Activated CD8-positive, alpha-beta memory T cell treated with anti-CD3 and anti-CD28 coated beads for 24 hours (primary cell): ENCODE measurements at places on chromosomes 5 and 9.

DNA sequence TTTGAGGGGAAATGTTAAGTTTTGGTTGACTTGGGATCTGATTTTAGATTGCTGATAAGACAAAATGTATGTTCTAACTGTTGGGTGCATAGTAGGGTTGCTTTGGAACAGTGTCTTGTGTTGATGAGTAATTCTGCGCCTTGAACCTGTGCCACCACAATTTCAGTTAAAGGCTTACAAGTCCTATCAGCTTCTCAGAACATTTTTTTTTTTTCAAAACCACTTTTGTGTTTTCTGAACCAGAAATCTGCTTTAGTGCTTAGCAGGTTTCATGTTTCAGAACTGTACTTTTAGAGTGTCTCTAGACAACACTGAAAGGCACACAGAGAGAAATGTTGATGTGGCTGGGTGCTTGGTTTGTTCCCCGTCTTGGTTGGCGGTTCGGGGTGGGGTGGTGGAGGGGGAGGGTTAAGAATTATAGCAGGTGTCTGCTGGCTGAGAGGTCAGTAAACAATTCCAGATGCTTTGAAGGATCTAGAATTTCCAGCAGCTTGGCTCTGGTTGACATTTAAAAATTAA, 84.6 kb downstream of the ANKRD55 start:
- peak; percentile 64 for DNase-seq

GRCh38 chr5:112411903-112412302, 7.2 kb downstream of the EPB41L4A start:
- DNase-seq, result no peak

DNA sequence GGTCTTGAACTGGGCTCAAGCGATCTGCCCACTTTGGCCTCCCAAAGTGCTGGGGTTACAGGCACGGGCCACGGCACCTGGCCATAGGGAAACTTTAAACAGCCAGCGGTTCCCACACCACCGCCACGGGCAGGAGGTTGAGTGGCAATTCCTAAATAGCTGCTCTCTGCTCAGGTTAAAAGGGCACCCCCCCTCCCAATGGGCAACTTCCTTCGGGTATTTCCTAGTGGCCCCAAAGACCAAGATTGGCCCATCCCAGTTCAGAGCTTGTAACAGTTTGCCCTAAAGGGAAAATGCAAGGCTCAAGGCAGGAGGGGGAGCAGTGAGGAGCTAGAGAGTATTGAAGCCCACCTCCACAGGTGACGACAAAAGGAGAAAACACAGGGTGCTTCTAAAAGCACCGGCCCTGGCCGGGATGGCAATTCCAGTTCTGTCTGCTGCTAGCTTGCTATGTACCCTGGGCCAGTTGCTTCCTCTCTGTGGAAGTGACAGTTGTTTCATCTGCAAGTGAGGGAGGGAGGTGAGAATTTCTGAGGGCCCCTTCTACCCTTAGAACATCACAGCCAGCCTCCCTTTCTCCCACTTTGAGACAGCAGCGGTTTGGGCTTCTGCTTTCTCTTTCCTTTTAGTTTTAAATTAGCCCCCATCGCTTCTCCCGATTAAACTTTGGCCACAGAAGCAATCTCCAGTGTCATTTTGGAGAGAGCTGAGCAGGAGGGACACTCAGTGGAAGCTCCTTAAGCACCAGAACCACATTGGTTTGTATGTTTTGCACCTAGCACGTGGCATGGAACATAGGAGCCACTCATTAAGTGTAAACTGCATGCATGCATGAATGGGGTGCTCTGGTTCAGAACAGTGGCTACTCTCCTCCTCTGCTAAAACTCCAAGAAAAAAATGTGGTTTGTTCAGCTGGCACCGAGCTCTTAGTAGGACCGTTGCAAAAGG, 17.3 kb upstream of the TNIP1 start:
- peak; percentile 76 for DNase-seq

DNA sequence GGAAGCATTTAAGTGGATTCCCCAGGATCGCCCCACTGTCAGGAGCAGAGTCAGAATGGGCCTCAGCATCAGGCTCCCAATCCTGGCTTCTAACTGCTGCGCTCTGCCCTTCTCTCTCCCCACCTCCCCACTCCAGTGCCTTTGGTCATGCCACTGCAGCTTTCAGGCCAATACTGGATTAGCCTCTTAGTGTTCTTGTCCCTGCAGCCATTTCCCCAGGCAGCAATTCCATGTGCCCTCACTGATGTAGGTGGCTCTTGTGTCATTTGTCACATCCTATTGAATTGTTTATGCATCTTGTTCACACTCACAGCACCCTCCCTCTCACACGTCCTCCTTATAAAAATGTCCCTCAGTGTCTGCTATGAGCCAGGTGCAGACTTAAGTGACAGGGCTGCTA, 544.2 kb upstream of the DAP start:
- DNase-seq, result no peak

- DNase-seq, result no peak
Measured at GRCh38 chr5:79454043-79454442, 59.9 kb downstream of the HOMER1 start.

GRCh38 chr9:106880863-106881262, 17.9 kb downstream of the ZNF462 start:
- no peak for DNase-seq

DNA sequence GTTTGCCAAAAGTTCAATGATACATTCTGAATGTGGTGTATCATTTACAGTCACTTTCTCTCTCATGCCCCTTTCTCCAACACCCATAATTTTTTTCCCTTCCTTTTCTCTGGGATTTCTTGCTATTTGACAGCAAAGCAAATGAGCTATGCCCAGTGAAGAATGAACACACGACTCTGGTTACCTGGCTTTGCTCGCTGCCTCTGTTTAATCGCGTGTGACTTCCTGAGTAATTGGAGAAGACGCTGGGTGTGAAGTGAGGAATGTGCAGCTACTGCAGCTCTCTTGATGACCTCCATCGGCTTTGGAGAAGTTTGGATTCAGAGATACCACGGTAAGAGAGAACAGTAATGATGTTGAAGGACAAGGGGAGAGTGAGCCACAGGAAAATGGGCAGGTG, 651.8 kb downstream of the KIF4B start:
- DNase-seq, result no peak
